ENCODE measurements at places on chromosomes 7 and 10.

- DNase-seq, result no peak
These were observed 2.1 kb upstream of the HOXA1 start for GRCh38 chr7:27097686-27098577.

GRCh38 chr10:63935705-63936104 is 414.5 kb downstream of the REEP3 start:
- DNase-seq, result peak; percentile 17

DNA sequence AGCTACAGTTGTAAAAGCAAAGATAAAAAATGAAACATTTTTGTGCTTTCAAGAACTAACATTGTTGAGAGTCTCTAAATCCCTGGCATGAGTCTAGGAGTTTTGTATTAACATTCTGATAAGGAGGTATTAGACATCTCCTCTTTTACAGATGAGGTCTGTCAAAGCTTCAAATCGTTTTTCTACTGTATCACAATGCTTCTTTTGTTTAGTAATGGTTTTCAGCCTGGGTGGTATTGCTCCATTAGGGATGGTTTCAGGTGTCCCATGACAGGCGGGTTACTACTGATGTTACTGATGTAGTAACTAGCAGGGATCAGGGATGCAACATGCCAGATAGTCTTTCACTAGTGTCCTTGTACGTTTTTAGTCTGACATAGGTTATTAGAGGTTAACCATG is 27.4 kb downstream of the STAM start:
- DNase-seq, result no peak

GRCh38 chr7:102289057-102289456 is 2.4 kb downstream of the SH2B2 start:
- no peak for DNase-seq

DNA sequence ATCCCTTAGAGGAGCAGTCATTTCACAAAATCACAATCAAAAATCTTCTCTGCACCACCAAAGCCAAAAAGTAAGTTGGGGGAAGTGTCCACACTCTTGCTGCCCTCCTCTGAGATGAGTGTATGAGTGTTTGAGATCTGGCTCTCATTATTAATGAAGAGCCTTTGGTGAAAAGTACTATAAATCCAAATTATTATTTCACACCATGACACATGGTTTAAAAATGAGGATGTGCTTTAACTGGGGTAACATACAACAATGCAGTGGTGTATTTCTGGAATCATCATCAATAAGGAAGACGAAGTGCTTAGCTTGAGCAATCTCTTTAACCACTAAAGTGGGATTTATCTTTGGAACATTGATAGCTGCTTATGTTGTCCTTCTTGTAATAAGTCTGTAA is 114.2 kb upstream of the ADAM12 start:
- peak; percentile 36 for DNase-seq

DNA sequence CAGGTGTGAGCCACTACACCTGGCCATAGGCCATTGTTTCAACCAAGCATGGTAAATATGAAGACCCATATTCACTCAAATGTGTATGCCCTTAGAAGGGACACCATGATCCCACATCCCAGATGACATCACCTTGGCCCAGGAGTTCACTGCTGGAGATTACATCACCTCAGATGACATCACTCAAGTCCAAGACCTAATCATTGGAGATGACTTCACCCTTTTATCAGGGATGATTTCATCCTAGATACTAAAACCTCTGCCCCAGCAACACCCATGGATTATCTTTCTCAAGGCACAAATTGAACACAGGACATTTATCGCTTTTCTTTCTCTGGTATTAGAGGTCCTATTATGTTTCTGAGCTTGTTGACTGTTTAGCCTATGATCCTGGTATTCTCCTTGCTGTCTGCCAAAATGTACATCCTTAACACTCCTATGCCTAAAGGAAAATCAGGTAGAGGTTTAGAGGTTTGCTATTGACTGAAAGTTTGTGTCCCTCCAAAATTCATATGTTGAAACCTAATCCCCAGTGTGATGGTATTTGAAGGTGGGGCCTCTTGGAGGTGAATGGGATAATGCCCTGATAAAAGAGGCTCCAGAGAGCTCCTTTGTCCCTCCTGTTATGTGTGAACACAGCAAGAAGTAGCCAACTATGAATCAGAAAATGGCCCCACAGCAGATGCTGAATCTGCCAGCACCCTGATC is 9.8 kb upstream of the CYP2C18 start:
- DNase-seq, result peak; percentile 5

GRCh38 chr7:143355450-143356385 is 6.8 kb downstream of the FAM131B start:
- DNase-seq, result no peak
